ENCODE measurements at places on chromosomes 2 and 18. TPM values are rescaled to one million over a fixed set of nuclear protein-coding genes. Genes with fewer than 3 reads are reported as not detected.

LYG1 gene
- polyA plus RNA-seq: 1.5 TPM

CERKL gene
- polyA plus RNA-seq: not detected

- DNase-seq: no peak
These were observed 1389.1 kb upstream of the TMEFF2 start for GRCh38 chr2:193583638-193584400.

GRCh38 chr2:211423018-211423417, 866.6 kb downstream of the CPS1 start:
- DNase-seq: no peak

DNA sequence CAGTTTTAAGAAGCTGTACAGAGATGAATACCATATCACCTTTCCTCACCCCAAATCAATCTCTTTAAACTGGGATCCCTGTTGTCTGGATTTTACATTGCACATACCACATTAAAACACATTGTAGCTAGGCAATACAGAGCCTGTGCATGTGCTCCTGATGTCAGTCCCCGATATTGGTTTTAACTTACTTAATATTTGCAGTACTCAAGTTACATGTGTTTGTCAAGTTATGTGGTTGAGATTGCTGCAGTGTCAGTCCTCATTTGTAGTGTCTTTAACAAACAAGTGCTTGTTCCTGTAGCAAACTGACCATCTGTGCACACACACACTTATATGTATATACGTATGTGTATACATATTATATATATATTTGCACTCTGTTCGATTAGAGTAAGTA, 10.4 kb upstream of the UBE2E3 start:
- DNase-seq: no peak
